Activated CD4-positive, alpha-beta T cell treated with anti-CD3 and anti-CD28 coated beads, Interleukin-10, Interleukin-2, amounts not matched to agents 100 ng/mL and 50 ng/mL, durations not matched to agents 16 hours and 8 hours (primary cell): ENCODE measurements at places on chromosomes 12 and 14.

DNA sequence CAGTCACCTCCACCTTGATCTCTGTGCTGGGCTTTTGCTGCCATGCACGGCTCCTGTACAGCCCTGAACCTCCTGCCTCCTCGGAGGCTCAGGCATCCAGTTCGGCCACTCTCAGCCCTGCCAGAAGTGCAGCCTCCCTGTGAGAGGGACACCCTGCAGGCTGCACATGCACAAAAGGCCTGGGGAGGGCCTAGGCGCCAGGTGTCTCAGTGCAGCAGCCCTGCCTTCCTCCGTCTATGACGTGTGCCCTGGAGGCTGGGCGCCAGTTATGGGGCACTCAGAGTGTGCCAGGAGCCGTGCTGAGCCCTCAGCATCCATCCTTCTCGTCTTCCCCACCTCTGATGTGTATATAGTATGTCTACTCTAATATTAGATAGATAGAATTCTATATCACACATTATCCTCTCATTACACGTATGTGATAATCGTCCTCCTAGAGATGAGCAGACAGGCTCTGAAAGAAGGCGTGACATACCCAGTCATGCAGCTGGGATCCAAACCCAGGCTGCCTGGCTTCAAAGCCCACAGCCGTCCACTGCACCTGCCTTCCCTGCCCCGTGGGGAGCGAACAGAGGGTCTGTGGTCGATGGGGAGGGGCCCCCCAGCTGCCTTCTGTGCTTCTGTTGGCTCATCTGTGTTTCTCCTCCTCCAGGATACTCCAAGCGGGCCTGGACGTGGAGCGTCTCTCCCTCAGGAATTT lies 101.1 kb downstream of the B4GALNT3 start:
- no peak for DNase-seq

- DNase-seq, result no peak
These were observed 47.9 kb upstream of the JDP2 start for GRCh38 chr14:75379930-75380270.

DNA sequence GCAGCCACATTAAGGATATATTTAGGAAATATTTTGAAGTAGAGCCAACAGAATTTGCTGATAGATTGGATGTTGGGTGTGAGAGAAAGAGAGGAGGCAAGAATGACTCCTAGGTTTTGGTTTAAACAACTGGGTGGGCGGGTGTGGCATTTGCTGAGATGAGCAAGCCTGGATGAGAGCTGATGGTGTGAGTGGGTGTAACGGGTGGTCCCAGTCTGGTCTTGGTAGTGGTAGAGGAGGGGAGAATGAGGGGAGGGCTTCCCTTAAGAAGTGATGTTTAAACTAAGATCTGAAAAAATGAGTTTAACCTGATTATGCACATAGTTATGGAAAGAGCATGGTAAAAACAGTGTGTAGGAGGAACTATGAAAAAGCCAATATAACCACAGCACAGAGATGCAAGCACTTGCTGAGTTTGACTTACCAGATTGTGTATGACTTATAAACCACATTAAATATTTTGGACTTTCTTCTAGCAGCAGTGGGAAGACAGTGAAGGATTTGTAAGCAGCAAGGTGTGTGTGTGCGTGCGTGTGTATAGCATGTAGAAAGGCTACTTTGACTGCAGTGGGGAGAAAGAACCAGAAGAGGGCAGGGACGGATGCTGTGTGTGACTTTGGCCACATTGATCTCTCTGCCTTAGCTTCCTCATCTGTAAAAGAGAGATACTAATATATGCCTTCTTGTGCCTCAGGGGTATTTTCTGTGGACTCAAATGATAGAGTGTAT lies 139.7 kb downstream of the PRIMA1 start:
- DNase-seq, result peak; percentile 36

DNA sequence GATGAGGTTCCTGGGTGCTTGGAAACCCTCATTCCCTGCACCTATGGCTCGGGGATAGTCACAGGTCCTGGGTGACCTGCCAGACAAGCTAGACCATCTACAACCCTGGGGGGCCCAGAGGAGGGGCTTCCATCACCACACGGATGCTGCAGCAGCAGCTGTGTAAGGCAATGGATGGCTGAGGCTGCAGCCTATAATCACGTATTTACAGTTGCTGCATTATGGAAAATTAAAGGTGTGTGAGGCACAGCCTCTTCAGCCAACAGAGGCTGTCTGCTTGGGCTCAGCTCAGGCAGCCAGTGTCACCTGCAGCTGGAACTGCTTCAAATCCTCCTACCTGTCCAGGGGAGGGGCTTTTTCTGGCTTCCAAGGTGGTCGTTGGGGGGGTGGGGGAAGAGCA lies 268.1 kb downstream of the CACNA1C start:
- no peak for DNase-seq

- no peak for DNase-seq
These were observed 20.8 kb downstream of the CFAP251 start for GRCh38 chr12:121939186-121939585.

GRCh38 chr14:91246051-91246852 lies 1.7 kb upstream of the GPR68 start:
- peak; percentile 95 for DNase-seq

DNA sequence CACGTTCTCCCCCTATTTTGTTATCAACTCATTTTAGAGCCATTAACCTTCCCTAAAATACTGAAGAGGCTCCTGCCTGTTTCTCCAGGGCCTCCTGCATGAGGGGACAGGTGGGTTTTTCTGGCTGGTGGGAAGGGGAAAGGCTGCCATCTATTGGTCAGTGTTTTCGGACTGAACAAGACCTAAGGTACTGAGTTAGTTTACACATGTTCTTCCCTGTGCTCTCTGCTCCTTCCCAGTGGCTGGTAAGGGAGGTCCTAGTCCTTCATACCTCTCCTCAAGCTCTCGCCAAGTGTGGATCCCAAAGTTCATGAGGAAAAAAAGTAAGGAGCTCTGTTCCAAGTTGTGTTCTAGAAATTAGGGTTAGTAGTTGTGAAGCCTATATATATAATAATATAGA lies 357.5 kb downstream of the FSCB start:
- no peak for DNase-seq

DNA sequence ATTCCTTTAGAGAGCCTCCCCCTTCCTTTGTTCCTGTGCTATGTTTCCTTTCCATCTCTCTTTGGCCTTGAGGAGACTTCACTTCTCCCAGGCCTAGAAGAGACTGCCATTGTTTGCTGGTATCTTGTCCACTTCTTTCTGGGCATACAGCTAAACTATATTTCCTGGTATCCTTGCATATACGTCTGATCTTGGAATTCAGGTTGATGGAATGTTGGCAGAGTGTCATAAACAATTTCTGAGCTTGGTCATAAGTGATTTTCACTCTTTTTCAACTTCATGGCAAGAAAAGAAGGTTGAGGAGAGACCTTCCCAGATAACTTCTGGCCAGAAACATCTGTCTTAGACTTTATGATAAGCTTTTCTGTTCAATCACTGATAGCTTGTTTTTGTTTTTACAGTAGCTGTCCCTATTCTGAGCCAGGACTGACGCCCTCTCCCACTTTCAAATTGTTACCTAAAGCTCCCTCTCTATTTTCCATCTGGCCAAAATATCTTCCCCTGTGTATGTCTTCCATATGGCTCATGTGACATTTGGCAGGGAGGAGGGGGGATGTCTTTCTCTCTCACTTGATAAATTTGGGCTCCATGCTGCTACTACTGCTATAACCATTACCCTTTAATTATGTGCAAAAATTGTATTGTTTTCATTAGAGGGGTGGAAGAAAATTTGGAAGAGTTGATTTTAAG lies 457.0 kb downstream of the ADAMTS20 start:
- no peak for DNase-seq

GRCh38 chr14:81392976-81393643 lies 7.0 kb downstream of the STON2 start:
- no peak for DNase-seq

DNA sequence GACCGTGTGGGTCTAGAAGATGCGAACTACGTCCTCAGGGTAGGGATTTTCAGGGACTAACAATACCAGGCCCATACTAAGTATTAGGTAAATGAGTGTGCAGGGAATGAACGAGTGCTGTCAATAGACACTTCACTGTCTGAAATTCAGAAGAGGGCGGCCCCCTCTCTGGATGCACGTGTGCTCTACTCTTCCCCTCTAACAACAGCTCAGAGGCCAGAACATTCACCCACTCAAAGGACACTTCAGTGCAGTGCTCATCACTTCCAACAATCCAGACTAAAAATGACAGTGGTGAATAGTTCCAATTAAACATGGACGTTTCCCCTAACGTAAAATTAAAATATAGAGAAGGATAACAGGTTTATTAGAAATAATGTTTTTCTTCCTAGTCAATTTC lies 199.9 kb downstream of the CALM1 start:
- no peak for DNase-seq

GRCh38 chr12:80977346-80977745 lies 39.6 kb upstream of the LIN7A start:
- no peak for DNase-seq

DNA sequence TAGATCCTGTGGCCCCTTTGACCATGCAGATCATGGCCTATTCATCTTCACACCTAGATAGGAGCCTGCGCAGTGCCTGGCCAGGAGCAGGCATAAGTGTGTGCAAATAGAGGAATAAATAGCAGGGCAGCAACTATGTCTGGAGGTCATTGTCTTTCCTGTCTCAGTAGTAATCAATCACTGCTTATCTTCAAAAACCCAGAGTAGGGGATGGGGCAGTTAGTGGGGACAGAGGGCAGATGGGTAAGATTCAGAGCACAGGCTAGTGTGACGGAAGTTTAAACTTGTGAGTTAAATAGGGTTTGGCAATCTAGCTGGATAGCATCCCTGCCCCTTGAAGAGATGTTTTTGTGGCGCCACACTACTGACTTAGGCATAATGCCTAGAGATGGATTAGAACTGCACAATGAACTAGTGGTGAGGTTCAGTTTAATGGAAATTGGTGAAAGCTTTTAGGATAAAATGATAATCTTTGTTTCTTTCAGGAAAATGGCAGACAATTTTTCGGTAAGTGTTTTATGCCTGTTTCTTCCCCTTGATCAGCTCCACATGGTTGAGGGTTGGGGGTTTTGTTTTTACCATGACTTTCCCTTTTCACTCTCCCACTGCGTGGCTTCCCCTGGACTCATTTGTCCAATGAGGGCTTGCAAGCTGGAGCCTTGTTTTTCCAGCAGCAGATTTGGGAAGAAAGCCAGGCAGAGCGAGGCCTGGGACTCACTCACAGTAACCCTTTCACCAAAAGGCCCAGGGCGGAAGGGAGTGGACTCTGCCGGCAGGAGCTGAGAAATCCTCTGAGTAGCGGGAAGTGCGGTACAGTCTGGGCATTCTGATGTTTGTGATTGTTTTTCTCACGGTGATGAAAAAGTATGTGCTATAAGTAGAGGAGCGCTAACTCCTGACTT lies 8.1 kb downstream of the LGALS3 start:
- DNase-seq, result no peak
